ENCODE measurements at places on chromosomes 11 and 22.

- DNase-seq = no peak
Observed at GRCh38 chr11:36890121-36890679, 292.2 kb upstream of the RAG2 start.

DNA sequence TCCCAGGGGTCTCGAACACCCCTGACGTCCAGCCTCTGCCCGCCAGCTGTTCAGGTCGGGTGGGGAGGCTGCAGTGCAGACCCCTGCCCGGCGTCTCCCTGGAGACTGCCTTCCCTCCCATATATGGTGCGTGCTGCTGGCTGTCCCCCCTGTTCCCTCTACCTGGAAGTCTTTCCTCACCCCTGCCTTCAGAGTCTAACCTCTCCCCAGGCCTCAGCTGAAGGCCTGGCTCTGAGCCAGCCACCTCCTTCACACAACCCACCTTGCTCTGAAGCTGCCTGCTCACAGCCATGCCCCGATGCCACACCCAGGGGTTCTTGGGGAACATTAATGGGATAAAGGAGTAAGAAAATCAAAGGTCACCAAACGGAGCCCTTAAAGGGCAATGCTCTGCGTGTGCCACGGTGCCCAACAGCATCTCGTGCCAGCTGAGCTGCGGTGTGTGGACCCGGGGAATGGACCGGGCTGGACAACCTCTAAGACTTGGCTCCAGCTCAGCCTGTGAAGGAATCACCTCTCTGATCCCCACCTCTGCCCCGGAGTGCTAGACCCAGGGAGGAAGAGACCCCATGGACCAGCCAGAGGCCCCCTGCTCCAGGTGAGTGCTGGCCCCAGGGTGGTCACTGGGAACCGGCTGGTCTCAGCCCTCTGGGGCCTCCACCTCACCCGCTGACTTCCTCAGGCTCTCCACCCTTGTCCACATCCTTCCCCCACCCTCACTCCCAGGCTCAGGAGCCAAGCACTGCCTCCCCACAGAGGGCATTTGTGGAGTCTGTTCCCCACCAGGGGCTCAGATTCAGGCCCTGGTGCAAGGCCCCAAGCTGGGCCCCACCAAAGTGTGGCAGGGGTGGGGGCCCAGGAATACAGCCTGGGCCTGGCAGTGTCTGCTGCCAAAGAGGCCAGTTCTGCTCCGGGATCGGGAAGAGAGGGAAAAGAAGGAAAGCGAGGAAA is at the start of gene NLRP6:
Gene NLRP6 (plus strand): TSS at position 407 of the 951 bp plus-strand sequence. CDS start 163 bp downstream, at position 570.
- peak; percentile 36 for DNase-seq

- DNase-seq = no peak
Observed at GRCh38 chr11:8314916-8315315, 51.2 kb upstream of the LMO1 start.

GRCh38 chr11:78196661-78197091 is 8.0 kb downstream of the USP35 start:
- no peak for DNase-seq

DNA sequence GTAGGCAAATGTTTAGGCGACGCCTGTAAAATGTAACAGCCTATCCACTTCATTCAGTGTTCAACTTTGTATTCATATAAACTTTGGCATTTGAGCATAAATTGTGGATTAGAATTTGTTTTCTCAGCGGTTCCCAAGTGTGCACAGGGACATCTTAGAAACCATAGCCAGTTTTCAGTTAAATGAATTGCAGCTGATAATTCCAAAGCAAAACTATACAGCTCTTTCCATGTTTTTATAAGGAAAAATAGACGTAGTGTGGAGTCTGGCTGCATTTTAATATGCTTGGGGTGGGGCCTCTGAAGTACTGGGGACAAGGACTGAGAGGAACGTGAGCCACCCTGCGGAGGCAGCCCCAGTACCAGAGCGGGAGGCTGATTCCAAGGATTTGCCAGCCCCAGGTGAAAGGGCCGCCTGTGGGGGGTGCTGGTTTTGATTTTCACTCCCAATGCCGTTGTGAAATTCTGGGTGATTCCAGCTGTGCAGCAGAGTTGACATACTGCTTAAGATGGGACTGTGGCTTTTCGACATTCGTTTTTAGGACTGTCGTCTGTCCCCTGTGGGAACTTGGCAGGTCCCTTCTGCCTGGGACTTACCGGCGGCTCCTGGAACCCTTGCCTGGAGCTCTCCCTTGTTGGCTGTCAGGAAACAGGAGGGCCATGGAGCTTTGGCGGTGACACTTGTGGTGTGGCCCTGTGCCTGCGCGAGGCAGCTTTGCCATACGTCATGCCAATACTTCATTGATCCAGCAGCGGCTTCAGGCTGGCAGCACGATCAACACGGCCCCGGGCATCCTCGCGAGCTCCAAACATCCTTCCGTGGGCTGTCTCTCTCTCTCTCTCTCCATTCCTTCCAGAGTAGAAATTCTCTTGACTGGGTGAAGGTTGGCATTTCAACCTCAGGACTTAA is 370.9 kb downstream of the TBC1D22A start:
- no peak for DNase-seq

- DNase-seq = peak; percentile 88
Observed at GRCh38 chr11:832529-833113, at the start of gene CD151. TSS of gene CD151 (plus strand) at chr11:832952. CDS start at chr11:836070, 3,118 bp downstream.

DNA sequence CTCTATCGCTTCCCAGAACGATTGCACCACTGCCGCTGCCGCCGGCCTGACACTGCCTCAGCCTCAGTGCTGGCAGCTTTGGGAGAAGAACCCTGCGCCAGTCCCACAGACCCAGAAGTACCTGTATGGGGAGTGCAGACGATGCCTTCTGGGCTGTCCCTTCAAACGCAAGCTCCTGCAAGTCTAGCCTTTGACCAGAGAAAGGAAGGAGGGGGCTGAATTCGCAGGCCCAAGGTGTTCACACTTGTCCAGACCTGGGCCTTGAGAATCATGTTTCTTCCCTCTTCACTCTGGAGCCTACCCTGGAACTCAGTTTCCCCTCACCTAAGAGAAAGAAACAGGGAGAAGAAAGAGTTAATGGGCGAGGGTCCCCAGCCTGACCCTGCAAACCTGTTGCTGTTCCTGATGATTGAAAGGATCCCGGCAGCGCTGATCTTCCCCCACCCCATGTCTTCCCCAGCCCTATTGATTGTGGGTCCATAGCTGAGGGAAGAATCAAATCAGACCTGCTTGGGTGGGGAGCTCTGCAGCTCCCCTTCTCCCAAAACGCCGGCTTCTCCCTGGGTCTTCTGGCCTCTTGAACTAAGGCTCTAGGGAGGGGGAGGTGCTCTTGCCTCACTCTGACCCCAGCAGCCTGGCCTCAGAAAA is 786 bp upstream of the MCAM start:
- DNase-seq = peak; percentile 16

- no peak for DNase-seq
Observed at GRCh38 chr11:114130115-114130576, 70.6 kb downstream of the ZBTB16 start.

Data from SK-N-SH (cell line).